Sciatic nerve (tissue), 2 donors: ENCODE measurements at places on chromosomes 7 and 10.
A peak's percentile ranks its signal among the peaks of the same experiment; 100 is the strongest.

DNA sequence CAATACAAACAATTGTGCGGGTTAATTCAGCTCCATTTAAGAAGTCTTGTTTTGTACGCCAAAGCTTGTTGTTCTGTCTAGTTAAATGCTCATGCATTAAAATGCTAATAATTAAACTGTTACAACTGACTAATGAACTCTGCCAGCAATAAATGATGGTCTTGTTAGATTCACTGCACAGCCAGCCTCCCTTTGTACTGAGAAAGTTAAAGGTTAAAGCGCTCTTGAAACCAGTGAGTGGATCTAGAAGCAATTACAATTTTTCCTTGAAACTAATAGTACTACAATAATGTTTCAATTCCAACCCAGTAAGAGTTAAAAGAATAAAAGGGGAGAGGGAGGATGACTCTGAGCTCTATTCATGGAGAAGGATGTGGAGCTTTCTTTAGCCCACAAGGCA lies 233.0 kb downstream of the EMX2 start:
- DNase-seq, result no peak

GRCh38 chr7:32609463-32609862 lies 114.2 kb downstream of the AVL9 start:
- DNase-seq, result no peak

GRCh38 chr7:33705333-33705833 lies 200.0 kb upstream of the BMPER start:
- no peak for DNase-seq

DNA sequence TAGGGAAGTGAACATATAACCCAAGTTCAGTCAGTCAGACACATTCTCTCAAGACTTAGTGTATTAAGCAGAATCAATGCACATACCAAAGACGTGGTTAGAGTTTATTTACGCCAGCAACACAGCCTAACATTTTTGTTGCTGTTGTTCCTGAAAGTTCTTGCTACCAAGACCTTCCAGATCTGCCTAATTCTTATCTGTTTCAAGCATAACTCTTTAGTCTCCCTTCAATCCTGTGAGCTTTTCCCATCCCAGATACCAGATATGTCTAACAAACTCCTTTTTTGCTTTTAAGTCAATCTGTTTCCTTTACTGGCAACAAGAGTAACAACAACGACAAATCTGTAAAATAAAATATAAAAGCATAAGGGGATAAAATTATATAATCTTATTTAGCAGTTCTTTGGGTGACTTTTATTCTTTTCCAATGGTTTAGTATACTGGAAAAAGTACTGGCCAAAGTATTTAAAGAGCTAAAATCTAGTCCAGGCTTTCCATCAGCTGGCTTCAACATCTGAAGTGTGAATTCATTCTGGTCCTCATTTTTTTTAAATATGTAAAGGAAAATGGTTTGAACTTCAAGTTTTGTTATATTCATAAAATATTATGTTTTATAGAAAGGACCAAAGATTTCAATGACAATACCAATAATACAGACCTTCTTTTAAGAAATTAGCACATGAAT lies 193.8 kb downstream of the IMMP2L start:
- no peak for DNase-seq

- DNase-seq, result no peak
Observed at GRCh38 chr10:74328388-74328787, 177.4 kb downstream of the ADK start.

DNA sequence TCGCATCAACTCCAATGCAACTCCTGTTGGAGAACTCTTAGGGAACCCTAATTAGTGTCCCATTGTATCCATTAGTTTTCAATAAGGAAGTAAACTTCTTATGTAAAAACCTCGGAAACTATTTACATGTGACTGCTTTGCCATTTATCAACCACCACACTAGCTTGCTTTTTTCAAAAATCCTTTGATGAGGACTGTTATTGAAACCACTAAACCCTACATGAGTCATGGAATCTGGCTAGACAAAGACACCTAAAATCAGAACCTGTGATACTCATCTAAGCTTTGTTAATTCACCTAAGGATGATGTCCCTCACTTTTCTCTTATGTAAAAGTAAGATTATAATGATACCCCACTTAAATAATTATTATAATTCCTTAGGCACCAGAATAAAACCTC lies 414.1 kb upstream of the ETV1 start:
- DNase-seq, result no peak

DNA sequence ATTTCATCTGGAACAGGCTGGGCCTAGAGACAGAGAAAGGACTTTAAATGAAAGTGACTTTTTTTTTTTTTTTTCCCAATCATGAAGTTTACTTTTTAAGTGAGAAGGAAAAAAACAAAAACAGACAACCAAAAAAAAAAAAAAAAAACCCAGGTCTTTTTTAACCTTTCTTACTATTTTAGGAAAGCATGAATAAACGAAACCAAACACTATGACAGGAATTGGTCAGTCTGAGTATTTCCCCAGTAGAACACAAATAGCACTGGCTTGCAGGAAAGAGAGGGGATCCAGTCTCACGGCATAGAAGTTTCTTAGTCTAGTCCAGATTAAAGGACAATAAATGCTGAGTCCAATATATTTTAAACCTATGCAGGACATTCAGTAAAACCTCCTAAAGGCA lies 180.5 kb upstream of the CCDC6 start:
- DNase-seq, result no peak

GRCh38 chr10:20877554-20877953 lies 19.6 kb downstream of the NEBL start:
- DNase-seq, result no peak

DNA sequence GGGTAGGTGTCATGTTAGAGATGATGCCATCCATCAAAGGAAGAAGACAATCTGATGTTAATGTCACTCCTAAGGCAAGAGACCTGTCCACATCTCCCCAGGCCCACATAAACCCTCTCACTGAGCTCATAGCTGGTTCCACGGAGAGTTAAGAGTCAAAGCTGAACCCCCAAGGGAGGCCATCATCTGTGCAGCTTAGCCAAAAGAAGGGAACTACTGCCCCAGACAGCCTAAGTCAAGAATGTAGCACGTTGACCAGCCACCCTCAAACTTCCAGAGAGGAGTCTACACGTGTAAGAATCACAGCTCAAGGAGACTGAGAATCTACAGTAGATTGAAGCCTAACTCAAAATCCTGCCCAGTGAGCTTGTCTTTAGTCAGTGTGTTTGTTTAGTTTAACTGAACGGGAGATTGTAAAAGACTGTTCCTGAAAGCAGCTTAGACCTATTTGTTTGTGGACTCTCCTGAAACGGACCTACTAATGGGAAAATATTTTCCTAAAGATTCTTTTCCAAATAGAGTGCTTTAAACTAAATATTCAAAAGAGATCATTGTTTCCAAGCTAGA lies 192.7 kb upstream of the NFE2L3 start:
- DNase-seq, result no peak

DNA sequence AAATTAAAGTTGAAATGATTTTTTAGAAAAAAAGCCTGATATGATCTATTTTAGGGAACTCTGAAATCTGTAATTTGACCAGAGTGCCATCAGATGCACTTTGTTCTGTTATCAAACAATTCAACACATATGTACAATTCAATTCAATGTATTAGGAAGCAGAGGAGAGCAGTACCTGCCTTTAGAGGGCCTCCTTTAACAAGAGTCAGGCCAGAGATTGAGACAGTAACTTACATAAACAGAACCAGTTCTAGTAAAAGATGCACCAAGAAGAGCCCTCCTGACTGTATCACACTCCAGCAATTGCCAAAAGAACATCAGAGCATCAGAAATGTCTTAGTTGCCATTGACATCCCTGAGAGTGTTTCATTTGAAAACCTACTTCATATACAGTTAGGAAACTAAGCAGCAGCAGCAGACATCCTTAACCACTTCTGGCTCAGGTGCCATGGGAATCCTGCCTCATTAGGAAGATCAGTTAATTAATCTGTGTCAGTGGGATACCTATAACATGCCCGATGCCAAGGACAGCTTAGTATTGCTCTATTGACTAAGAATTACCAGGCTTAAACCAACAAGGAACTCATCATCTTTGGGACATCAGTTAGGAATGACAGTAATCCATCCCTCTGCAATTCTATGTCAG lies 1222.6 kb upstream of the LRRN3 start:
- no peak for DNase-seq

GRCh38 chr7:49398236-49398635 lies 375.2 kb upstream of the VWC2 start:
- DNase-seq, result no peak

DNA sequence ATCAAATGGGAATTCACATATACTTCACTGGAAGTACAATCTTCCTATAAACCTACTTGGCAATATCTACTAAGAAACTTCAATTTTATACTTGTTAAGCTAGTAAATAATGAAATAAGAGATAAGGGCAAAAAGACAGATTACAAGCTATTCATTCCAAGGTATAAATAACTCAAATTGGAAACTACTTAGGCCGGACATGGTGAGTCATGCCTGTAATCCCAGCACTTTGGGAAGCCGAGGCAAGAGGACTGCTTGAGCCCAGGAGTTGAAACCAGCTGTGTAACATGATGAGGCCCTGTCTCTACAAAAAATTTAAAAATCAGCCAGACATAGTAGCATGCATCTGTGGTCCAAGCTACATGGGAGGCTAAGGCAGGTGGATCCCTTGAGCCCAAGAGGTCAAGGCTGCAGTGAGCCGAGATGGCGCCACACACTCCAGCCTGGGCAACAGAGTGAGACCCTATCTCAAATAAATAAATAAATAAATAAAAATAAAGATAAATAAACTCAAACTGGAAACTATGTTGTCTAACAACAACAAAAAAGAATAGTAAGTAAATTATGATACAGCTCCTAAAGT lies 37.6 kb downstream of the ARHGAP21 start:
- no peak for DNase-seq

DNA sequence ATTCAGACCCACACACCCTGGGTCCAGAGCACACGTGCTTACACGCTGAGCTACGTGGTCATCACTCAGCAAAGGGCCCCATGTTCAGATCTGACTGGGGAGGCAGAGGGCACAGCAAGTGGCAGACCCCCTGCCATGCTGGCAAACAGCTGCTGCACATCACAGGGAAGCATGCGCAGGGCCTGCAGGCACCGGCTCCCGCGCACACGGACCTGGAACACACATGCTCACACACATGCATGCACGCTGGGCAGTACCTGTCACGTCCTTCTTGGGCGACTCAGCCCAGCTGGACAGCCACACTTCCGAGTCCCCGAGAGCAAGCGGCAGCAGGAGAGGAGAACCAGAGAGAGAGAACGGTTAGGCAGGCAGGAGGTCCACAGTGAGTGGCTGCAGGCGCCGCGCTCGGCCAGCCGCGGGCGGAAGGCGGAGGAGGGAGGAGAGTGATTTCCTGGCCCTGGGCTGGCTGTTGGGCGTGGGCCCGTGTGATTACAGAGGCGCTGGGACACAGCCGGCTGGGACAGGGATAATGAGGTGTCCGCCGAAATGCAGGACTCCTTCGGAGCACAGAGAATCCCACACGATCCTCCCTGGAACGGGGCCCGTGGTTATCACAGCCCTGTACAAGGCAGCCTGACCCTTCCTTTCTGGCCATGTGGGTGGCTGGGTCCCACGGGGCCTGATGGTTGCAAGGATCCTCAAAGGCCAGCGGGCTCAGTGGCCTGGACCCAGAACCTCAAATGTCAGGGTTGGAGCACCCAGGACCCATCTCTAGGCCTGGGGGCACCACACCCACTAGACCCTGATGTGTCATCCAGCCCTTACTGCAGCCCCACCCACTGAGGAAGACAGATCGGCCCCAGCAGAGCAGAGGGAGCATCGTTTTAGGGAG lies 175.1 kb downstream of the NEURL1 start:
- DNase-seq, result peak; percentile 85

- DNase-seq, result no peak
Observed at GRCh38 chr10:11276449-11276990, 258.8 kb downstream of the CELF2 start.

GRCh38 chr10:131885391-131886165 lies 15.2 kb upstream of the PPP2R2D start:
- DNase-seq, result peak; percentile 82

GRCh38 chr10:14383266-14383665 lies 52.5 kb upstream of the FRMD4A start:
- DNase-seq, result no peak

DNA sequence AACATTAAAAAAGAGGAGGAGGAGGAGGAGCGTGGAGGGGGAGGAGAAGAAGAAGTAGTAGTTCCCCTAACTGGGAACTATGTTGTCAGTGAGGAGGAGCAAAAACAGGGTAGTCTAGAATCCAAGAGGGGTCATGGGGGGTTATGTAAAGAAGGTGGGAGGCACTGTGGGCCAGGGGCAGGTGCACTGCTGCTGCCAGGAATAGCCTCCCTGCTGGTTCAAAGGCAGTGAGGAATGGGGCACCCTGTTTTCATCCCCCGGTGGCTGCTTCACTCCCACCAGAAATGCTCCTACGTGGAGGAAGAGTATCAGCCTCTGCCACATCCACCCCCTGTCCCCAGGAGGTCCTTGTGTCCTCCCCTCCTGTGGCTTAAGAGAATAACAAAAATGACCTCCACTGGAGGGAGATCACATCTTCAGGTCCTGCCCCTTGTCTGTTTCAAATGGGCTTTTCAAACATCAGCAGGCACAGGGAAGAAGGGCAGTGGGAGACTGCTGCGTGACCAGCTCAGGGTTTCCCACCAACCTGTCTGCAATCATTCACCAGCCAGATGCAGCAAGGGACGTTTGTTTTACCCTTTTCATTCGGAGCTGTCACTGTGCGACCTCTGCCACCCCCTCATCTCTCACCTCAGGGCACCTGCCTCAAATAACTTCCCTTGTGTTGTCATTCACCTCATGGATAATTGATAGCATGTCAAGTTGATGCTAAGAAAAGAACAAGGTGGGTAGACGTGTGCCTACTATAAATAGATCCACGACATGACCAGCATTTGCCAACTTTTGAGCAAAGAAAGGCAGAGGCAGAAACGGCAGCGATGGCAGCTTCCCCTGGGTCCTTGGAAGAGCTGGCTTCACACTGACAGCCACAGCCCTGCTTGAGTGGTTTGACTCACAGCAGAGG lies 92.6 kb downstream of the DGKI start:
- DNase-seq, result no peak

DNA sequence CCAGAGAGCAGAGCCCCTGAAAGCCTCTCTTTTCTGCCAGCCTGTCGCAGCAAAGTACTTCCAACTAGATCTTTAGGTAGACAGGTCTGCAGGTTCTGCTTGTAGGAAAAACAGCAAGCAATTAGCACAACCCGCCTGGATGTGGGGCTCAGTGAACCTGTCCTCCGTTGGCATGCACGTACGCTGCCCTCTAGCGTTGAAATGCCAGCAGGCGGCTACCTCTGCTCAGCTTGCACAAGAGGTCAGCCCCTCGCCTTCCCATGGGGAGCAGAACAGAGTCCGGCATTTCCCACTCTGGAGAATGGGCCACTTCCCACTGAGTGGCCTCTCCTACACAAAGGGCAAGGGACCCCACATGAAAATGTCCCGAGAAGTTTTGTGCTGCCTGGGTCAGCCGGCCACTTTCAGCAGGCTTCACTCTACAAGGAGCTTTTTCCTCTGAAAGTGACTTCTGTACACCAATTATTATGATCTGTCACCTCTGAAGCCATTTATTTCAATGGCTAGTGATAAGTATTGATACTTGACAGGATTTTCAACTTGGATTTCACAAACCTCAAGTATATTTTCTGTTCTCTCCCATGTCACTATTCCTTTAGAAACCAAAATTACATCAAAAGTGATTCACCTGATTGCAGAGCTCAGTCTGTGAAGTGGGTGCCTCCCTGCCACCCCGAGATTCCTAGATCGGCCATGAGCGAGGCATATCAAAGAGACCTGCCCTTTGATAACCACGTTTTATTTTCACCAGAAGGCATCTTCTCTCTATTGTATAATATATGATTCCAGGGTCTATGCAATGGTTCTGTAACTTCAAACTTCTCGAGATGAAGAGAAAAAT lies 56.7 kb downstream of the JCAD start:
- peak; percentile 85 for DNase-seq

GRCh38 chr10:78143576-78143975 lies 109.9 kb downstream of the RPS24 start:
- DNase-seq, result no peak
